ENCODE measurements at places on chromosomes 16 and 17.

- DNase-seq = no peak
These were observed 156.5 kb downstream of the RGS9 start for GRCh38 chr17:65293584-65294180.

DNA sequence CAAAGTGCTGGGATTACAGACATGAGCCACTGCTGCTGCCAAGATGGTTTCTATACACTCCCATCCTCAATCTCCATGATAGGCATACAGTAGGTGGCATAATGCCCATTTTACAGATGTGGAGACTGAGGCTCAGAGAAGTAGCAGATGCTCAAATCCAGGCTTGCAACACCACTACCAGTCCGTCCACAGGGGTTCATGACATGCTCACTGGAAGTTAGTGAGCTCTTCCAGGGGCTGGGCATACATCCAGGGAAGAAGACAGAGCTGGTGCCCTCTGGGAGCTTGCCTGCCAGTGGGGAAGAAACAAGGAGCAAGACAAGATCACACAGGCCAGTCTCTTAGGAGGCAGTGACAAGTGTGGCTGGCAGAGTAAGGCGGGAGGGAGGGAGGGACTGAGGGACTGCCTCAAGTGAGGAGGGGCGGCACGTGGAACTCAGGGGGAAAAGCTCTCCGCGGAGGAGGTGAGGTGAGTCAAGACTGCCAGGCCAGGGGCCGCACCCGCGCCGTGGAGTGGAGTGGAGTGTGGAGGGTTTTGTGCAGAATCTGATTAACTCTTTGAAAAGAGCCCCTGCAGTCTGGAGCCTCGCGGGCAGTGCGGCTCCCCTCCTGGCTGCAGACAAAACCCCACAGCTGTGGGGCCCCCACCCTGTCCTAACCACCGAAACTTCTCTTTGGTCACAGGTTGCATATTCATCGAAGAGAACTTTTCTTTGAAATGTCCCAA lies 27.9 kb downstream of the SREBF1 start:
- no peak for DNase-seq

- DNase-seq = peak; percentile 55
These were observed 863 bp downstream of the LIMD2 start for GRCh38 chr17:63698886-63699637.

GRCh38 chr17:35918665-35919064 lies 11.9 kb downstream of the RDM1 start:
- no peak for DNase-seq

DNA sequence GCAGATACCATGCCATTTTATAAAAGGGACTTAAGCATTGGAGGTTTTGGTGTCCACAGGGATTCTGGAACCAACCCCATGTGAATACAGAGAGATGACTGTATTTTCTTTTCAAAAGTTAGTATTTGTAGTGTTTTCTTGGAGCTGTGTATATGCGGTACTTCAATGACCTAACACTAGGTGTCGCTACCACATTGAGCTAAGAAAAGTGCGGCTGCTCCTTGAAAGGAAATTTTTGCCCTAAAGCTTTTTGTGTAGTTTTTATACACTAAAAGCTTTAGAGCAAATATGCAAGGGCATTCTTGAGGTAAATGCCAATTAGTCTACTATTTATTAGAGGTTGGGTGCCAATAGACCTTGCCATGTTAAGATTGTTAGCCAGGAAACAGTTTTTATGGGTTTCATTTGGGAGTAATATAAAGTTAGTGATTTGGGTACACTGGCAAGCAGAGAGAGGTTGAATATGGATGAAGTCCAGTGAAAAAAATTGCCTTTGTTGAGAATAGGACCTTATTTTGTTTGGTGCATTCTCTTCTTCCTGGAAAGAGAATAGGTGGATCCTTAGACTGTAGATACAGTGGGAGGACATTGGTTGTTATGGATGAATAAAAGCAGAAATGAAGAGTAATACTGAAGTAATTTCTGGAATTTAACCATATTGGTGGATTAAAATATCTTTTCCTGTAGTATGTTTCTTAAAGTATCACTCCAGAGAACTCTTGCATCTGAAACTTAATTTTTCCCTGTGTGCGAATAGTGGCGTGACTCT lies 43.3 kb downstream of the BCAS3 start:
- DNase-seq = peak; percentile 31

DNA sequence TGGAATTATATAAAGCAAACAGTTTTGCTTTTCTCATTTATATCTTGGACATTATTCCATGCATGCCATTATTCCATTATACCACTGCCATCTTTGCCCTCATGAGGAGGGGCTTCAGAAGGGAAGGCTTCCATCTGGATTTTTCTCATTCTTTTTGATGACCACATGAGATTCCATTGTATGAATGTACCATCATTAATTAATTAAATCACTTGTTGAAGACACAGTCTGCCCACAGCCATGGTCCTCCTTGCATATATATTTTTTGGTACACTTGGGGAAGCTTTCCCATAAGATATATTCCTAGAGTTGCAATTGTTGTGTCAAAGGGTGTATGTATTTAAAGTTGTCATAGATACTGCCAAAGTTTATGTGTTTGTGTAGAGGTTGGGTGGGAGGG lies 7.1 kb downstream of the ARL4D start:
- no peak for DNase-seq

DNA sequence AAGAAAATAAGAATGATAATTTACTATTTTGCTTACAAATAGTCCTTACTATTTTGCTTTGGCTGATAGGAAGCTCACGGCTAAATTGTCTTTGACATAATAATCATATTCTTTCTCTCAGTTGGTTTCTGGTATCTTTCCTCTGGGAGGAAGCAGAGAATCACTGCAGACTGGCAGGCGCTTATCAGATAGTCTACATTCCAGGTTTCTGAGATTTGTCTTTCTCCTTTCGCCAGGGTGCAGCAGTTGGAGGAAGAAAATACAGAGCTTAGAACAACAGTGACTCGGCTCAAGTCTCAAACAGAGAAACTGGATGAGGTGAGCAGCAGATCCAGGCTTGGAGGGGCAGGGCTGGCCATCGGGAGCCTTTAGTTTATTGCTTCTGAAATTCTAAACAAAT lies 136.1 kb downstream of the RAB11FIP4 start:
- no peak for DNase-seq

DNA sequence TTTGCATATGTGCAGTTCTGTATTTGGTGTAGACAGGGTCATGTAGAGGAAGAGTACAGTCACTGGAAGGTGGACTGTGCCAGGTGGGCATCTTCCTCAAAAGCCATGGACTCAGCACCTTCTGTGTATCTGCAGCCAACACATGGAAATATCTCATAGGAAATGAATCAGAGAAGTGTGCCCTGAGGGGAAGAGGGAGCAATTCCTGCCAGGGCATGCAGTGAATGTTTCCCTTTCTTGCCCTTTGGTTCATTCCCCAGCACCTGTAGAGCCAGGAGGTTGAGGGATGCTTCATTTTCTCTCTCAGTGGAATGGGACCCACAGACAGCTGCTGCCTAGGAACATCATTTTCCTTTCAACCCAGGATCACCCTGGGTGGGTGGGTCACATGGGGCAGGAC lies 146.1 kb upstream of the HSBP1 start:
- no peak for DNase-seq

DNA sequence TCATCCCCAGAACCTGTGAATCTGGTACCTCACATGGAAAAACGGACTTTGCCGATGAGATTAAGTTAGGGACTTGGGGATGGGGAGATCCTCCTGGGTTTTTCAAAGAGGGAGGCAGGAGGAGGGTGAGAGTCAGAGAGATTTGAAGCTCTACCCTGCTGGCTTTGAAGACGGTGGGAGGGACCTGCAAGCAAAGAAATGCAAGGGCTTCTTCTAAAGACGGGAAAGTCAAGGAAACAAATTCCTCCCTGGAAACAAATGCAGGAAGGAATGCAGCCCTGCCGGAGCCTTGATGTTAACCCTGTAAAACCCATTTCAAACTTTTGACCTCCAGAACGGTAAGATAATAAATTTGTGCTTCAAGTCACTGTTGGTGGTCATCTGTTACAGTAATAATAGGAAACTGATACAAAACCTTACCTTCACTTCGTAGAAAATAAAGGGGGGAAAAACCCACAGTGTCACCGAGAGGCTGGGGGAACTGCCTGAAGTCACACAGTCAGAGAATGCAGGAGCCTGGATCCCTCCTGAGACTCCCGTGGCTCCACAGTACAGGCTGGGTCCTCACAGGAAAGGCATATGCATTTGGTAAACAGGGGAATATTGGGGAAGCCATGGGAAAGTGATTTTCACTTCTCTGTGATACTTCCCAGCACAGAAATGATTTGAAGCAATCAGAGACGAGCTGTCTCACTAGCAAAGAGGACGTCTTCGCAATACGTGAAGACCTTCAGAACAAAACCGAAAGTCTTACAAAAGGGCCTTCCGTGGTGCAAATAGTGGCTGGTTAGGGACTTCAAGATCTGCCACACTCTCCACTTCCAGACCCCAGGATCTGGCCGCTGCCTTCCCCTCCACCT lies 58.9 kb upstream of the CLEC3A start:
- DNase-seq = no peak

DNA sequence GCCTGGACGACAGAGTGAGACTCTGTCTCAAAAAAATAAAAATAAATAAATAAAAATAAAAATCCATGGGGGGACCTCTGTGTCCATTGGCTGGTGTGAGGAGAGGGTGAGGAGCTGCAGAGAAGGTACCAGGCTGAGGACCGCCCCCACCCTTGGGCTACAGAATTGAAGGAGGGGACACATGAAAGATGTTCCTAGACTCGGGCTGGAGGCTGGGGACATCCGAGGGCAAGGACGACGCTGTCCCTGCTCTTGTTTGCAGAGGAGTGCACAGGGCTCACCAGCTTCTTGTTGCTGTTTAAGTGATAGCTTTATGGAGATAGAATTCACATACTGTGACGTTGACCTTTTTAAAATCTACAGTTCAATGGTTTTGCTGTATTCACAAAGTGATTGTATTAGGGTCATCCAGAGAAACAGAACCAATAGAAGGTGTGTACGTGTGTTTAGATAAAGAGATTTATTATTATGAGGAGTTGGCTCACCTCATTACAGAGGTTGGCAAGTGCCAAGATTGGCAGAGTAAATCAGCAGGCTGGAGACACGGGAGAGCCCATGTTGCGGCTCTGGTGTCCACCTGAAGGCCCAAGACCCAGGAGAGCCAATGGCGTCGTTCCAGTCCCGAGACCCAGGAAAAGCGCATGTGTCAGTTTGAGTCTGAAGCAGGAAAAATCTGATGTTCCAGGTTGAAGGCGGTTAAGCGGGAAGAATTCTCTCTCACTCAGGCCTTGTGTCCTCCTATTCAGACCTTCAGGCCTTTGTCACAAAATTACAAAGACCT lies 320.7 kb downstream of the SEC14L1 start:
- DNase-seq = no peak

DNA sequence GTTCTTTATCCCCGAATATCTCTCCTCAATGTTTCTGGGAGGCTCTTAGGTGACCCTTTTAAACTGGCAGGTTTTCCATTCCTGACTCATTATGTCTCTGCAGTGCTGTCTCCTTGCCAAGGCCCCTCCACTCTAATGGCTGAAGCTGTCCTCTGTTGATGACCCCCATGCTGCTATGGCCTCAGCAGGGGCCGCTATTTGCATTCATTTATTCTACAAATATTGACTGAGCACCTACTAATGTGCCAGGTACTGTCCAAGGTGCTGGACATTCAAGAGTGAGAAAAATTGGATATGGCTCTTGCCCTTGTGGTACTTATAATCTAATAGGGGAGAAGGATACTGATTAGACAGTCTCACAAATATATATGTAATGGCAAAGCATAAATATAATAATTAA lies 55.4 kb downstream of the GP2 start:
- peak; percentile 4 for DNase-seq

- DNase-seq = peak; percentile 75
These were observed 54.4 kb upstream of the PABPN1L start for GRCh38 chr16:88920618-88921590.

- peak; percentile 85 for DNase-seq
These were observed 1.2 kb downstream of the GRB2 start for GRCh38 chr17:75404223-75404730.

- DNase-seq = no peak
These were observed 74.8 kb upstream of the RPL38 start for GRCh38 chr17:74128456-74129211.

DNA sequence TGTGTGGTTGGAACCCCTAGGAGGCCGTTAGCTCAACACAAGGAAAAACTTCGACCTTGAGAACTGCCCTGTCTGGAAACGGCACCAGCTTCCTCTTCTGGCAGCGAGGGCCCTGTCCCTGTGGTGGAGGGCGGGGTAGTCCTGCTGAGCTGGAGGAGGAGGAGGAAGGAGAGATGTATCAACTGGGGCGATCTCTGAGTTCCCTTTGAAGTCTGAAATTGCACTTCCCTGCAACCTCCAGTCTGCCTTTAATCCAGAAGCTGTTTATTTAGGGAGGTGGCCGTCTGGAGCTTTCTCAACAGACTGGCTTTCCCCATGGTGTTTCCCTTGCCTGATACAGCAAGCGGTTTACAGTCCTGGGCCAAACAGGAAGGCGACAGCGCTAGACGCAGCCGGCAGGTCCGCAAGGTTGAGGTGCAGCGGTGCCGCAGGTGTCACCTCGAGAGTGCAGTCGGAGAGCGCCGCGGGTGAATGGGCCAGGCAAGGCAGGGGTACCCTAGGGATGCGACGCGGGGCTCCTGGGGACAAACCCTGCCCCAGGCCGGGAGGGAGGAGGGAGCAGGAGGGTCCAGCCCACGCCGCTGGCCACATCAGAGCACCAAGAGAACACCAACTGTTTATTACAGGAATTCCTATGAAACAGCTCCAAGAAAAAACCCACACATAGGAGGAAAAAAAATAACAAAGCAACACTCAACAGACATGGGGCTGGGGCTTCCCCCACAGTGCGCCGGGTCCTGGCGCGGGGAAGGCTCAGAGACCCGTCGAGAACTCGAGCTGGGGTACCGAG lies 11.4 kb upstream of the MRPS23 start:
- peak; percentile 21 for DNase-seq

GRCh38 chr17:56739376-56739775 lies 94.3 kb downstream of the C17orf67 start:
- DNase-seq = no peak

DNA sequence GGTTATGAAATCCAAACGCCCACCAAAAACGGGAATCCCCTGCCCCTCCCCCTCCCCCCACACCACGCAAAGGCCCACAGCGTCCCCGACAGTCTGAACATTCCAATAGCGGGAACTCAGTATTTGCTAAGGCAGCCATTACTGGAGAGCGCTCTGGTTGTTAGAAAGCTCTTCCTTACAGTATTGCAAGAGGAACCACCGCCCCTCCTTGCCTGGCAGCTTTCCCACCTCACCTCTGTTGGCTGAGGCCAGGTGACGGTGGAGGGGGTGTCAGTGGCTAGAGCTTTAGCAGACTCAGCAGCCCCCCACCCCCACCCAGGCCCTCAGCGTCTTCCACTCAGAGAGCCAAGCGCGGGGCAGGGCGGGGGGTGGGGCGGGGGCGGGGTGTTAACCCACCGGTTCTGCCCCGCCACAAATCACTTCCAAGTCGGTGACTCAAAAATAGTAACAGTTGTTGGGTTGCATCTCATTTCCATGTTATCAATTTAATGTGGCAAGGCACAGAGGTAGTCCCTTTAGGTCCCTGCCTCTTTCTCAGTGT lies 2.2 kb upstream of the PLEKHH3 start:
- DNase-seq = peak; percentile 69

DNA sequence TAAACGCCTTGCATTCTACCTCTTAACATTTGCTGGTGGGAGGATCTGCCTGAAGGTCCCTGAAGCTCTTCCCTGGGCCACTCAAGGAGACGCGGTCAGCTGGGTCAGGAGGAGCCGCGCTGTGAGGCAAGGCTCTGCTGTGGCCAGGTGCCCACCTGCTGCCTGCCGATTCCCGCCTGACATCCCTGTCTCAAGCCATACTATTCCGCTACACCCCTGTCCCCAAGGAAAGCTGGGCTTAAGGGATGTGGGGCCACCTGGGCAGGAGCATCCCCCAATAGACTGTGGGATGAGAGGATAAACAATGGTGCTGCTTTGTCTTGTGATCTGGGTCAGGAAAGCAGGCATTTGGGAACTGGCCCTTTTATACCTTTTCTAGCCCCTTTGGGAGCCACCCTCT lies 5.1 kb downstream of the TPPP3 start:
- DNase-seq = no peak

GRCh38 chr16:30621765-30622164 lies 11.6 kb upstream of the ZNF689 start:
- peak; percentile 65 for DNase-seq
